Activated naive CD8-positive, alpha-beta T cell treated with anti-CD3 and anti-CD28 coated beads for 36 hours (primary cell): ENCODE measurements at places on chromosomes 6 and 20.

DNA sequence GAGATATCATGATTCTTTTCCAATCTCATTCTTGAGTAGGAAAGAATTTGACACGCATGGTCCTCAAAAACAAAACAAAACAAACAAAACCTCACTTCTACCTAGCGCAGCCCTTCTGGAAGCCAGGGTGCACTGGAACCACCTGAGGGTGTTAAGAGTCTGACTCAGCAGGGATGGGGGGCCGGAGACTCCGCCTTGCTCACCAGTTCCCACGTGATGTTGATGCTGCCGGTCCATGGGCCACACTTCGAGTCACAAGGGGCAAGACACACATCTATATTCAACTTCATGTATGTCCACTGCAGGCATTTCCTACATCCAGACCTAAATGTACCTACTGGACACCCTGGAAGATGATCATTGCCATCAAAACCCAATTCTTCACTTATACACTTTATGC is 30.4 kb downstream of the BFSP1 start:
- no peaks in the 10 kb centered on the region for H3K27me3 ChIP-seq
- H3K4me3 ChIP-seq: no peak overlapping the region
- H3K36me3 ChIP-seq: no peaks in the 10 kb centered on the region
- DNase-seq: no peak

DNA sequence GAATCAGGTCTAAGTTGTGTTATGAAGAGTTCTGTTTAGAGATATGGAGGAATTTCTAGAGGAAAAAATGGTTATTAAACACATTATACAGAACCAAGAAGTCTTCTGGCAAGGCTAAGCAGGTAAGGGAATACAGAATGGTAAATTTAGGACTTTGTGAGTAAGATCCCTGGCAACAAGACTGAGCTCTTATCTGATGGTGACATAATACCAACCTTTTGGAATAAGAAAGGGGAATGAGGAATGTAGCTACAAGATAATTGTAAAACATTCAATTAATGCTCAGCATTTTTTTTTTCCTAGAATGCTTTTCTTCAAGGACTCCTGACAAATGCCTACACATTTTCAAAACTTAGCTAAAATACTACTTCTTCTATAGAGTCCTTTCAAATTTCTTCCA is 51.8 kb downstream of the CYB5R4 start:
- H3K27ac ChIP-seq: no peak overlapping the region
- DNase-seq: no peak
- H3K4me3 ChIP-seq: no peak overlapping the region
- H3K27me3 ChIP-seq: no peaks in the 10 kb centered on the region

GRCh38 chr20:39890697-39891096 is 798.3 kb downstream of the MAFB start:
- no peaks in the 10 kb centered on the region for H3K36me3 ChIP-seq
- no peak overlapping the region for H3K27ac ChIP-seq
- H3K27me3 ChIP-seq: peaks cover 3% of the 10 kb centered on the region
- H3K4me3 ChIP-seq: no peak overlapping the region
- no peaks in the 10 kb centered on the region for H3K4me1 ChIP-seq

GRCh38 chr20:21096321-21097043 is 9.7 kb downstream of the LINC00237 start:
- no peak overlapping the region for H3K27ac ChIP-seq
- H3K36me3 ChIP-seq: no peaks in the 10 kb centered on the region
- peaks cover 92% of the 10 kb centered on the region for H3K27me3 ChIP-seq
- H3K4me3 ChIP-seq: no peak overlapping the region

GRCh38 chr20:2326046-2326445 is 30.2 kb downstream of the TGM3 start:
- H3K27ac ChIP-seq: no peak overlapping the region
- H3K27me3 ChIP-seq: peaks cover 30% of the 10 kb centered on the region
- no peak for DNase-seq
- no peaks in the 10 kb centered on the region for H3K4me1 ChIP-seq
- H3K36me3 ChIP-seq: no peaks in the 10 kb centered on the region
- no peak overlapping the region for H3K4me3 ChIP-seq

DNA sequence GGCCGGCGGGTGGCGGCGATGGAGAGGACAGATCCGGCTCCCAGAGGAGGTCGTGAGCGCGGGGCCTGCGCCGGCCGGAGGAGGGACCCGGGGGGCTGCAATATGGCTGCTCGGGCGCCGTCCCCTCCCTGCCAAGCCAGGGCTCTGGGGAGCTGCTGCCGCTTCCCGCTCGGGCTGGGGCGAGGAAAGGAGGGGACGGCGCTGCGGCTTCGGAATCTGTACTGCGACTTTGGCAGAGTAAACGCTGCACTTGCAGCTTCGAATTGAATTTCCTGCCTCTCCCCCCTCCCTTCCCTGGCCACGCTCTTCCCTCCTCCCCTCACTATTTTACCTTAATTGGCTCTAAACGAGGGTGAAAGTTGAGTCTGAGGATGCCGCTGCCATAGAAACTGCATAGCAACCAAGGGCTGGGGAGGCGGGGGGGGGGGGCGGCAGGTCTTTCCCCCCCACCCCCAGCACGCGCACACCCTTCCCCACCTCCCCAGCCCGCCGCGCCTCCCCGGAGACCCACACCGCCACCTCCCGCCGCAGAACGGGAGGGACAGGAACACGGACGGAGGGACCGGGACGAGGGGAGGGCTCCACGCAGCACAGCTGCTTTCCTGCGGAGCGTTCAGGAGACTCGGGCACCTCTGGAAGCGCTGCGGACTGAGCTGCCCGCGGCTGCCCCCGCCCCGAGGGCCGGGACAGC is 93.9 kb downstream of the RNASET2 start:
- no peak overlapping the region for H3K27ac ChIP-seq
- H3K4me3 ChIP-seq: peak overlapping the region; percentile 73
- H3K27me3 ChIP-seq: peaks cover 20% of the 10 kb centered on the region
- peaks cover 3% of the 10 kb centered on the region for H3K4me1 ChIP-seq
- H3K36me3 ChIP-seq: no peaks in the 10 kb centered on the region
- DNase-seq: peak; percentile 13

DNA sequence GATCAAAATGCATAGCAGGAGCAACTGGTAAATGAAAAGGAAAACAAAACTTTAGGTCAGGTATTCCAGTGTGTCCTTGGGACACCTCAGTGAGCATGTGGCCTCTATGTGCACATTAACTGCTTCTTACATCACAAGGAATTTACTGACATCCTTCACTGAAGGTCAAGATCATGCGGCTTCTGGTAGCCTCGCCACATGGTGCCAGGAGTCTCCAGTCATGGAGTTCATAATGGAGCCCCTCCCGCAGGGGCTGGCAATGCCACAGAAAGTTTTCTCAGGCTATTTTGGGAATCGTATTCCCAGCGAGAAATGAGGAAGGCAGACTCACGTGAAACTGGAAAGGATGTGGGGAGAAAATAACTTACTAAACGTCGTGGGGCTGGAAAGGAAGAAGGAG is 19.7 kb upstream of the SLC22A3 start:
- H3K36me3 ChIP-seq: no peaks in the 10 kb centered on the region
- no peaks in the 10 kb centered on the region for H3K4me1 ChIP-seq
- no peak overlapping the region for H3K27ac ChIP-seq

DNA sequence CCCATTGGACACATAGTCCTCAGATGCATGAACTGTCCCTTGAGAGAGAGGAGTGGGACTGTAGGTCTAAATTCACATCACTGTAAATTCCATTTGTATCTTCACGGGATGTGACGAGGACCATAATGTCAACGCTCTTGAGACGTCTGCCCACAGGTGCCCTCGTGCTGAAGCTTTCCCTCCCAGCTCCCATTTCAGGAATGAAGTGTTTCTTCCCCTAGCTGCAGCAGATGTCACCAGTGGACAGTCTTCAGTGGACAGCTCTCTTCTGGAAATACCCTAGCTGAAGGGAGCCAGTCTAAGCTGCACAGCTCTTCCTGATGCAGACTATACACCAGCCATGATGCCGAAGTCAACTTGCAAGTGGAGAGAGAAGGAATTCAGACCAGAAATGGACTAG is 217.4 kb upstream of the ECI2 start:
- H3K27ac ChIP-seq: no peak overlapping the region
- H3K4me1 ChIP-seq: no peaks in the 10 kb centered on the region
- no peak for DNase-seq
- H3K27me3 ChIP-seq: peaks cover 18% of the 10 kb centered on the region

DNA sequence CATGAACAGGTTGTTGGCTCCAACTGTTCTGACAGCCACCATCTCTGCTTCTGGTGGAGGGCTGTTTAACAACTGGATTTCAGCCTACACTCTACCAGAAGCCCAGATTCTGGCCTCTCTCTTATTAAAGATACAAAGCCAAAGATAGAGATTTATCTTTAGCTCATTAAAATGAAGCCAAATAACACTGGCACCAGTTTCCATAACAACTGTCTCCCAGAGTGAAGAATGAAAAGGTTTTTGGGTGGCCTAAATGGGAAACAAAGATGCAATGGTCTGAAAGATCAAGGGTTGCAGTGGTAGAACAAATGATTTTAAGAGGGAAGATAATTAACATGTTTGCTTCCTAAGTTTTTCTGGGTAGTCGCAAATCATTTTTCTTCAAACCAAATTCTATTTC is 3.2 kb upstream of the SMPDL3A start:
- peaks cover 72% of the 10 kb centered on the region for H3K27me3 ChIP-seq
- no peaks in the 10 kb centered on the region for H3K36me3 ChIP-seq
- no peak for DNase-seq
- peaks cover 16% of the 10 kb centered on the region for H3K4me1 ChIP-seq
- no peak overlapping the region for H3K4me3 ChIP-seq

DNA sequence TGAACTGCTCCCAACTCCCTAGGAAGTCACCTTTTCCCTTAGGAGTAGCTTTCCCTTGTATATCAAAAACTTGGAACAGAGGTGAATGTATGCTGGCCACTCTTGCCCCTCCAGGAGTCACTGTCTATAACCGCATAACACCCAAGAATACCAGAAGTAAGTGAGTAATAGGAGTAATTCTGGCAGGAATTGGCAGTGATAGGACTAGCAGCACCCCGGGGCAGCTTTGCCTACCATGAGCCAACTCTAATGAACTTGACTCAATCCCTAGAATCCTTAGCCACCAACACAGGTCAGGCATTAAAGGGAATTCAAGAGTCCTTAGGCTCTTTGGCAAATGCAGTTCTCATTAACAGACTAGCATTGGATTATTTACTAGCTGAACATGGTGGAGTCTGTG is 28.8 kb upstream of the CD164 start:
- no peak for DNase-seq
- H3K27ac ChIP-seq: no peak overlapping the region
- no peaks in the 10 kb centered on the region for H3K27me3 ChIP-seq
- H3K4me1 ChIP-seq: no peaks in the 10 kb centered on the region
